CD4-positive, alpha-beta T cell treated with Interleukin-21 for 1 hour (primary cell): ENCODE measurements at places on chromosomes 16 and 17.

GRCh38 chr16:12553191-12553590, 250.5 kb downstream of the CPPED1 start:
- no peak for DNase-seq

- no peak for DNase-seq
Observed at GRCh38 chr16:69880640-69881133, 70.4 kb upstream of the CLEC18A start.

DNA sequence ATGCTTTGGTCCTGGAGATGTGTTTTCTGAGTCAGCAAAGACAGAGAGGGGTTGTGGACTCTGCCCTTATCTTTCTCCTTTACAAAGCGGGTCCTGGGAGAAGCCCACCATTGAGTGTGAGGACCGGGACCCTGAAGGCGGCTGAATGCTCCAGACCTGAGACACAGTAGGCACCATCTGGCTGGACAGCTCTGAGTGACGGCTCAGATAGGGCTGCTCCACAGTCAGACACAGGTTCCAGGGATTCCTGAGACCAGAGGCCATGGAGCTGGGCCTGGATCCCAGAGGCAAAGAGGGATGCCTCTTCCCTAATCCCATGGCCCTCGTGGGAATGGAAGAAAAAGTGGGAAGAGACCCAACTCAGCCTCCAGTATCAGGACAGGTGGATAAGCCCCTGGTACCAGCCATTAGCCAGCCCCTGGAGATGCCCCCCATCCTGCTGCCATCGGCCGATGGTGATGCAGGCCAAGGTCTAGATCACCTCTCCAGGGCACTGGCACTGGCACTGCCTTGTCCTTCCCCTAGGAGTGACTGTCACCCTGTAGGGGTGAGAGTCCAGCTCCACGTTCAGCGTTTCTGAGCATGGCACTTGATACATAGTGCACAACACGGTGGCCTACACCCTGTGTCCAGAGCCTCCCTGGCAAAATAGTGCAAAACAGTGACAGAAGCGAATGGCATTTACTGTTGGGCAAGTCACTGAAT, 4.7 kb downstream of the MMP15 start:
- no peak for DNase-seq

DNA sequence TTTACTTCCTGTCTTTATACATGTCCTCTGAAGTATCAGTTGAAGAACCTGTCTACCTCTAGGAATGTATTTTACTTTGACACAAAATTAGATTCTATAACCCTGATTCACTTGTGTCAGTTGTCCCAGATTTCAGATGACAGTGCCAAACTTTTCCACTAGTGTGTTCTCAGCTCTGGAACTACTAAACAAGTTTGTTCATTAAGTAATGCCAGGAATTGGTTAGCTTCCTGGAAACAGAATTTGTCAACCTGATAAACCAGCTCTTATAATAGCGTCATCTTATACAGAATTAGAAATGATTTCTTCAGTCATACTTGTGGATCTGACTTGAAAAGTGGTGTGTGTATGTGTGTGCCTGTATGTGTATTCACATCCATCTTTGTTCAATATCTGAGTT, 7.4 kb downstream of the MAP3K3 start:
- no peak for DNase-seq
